Inflammatory macrophage treated with lipopolysaccharide for 4 hours (primary cell): ENCODE measurements at places on chromosomes 1 and 21.

DNA sequence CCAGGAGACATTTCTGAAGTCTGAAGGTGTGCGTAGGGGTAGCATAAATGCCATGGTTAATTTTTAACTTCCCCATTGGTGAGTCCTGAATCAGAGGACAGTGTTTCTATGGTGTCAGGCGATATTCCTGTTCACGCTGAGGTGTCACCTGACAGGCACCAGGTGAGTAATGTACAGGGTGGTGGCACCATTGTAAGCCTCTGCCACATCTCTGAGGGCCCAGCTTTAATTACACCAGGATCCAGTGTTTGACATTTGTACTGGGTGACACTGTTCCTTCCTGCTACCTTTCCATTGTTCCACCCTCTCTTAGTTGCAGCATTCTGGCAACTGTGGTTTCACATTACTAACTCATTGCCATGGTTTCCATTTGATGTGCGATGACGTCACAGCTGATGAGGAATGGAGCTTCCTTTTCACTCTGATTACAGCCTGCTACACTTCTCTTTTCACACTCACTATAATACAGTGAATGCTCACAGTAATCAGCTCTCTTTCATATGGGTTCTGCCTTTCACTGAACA, 40.6 kb upstream of the MARK1 start:
- peak; percentile 77 for DNase-seq

DNA sequence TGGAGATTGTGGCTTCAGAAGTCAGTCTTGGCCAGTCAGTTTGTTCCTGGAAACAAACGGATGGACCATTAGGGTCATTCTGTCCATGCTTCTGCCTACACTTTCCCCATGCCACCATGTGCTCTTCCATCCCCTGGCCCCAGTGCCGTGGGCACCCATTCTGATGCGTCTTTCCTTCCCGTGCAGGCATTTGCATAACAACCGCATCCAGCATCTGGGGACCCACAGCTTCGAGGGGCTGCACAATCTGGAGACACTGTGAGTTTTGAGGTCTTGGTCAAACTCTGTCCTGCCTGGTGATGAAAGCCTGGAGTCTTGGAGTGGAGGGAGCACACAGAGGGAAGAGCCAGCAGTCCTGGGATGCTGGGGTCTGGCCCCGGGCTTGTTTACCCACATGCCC, 61.1 kb downstream of the UBE2T start:
- DNase-seq, result no peak

DNA sequence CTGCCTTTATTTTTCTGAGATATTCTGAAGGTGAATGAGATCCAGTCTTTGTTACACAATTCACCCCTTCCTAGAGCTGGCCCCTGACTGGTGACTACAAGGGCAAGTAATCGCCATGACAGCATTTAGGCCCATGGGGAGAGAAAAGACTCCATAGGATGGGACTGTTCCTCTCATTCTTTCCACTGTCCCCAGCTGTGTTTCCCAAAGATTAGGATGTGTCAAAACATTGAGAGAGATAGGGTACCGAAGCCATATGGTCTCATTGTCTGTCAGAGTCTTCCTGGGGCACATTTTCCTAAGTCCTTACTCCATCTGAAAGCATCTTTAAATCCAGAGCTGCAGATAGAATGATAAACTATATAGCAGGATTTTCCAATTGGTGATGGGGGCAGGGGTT, 423.5 kb downstream of the OMA1 start:
- DNase-seq, result no peak

GRCh38 chr21:42617486-42617885, 35.9 kb upstream of the PDE9A start:
- DNase-seq, result no peak

DNA sequence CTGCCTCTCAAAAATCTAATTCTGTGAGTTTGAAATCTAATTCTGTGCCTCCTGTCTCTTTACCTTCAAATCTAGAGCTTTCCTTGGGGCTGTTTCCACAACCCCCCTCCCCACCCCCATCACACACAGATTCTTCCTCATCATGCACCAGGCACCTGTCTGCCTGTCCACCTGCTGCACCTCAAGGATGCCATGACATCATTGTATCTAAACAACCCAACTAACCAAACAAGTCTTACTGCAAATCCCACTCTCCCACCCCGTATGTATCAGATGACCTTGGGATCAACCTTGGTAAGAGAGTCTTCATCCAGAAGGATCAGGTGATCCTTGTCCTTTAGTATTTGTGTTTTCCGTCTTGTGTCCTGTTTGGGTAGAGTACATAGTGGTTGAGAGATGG, 102.7 kb upstream of the SIM2 start:
- no peak for DNase-seq

DNA sequence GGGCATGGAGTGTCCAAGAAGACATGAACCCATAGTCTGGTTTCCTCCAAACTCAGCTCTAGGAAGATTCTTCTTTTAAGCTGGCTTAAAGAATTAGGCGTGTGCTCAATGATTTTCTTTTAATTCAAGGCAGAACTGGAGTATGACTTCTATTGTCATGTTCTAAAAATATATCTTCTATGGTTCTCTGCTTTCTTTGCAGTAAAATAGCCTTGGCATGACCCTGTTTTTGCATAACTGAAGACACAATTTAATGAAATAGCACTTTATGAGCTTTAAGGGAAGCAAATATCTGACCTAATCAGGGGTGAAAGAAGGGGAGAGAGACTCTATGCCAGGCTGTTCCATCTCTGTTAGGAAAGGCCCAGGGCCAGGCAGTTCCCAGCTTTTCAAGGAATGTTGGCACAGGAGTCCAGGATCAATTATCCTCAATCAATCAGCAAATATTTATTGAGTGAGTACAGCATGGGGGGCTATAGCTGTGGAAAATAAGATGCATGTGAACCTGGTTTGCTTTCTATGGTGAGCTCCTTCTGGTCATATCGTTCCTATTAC, 7.2 kb upstream of the CSF1 start:
- DNase-seq, result peak; percentile 42

DNA sequence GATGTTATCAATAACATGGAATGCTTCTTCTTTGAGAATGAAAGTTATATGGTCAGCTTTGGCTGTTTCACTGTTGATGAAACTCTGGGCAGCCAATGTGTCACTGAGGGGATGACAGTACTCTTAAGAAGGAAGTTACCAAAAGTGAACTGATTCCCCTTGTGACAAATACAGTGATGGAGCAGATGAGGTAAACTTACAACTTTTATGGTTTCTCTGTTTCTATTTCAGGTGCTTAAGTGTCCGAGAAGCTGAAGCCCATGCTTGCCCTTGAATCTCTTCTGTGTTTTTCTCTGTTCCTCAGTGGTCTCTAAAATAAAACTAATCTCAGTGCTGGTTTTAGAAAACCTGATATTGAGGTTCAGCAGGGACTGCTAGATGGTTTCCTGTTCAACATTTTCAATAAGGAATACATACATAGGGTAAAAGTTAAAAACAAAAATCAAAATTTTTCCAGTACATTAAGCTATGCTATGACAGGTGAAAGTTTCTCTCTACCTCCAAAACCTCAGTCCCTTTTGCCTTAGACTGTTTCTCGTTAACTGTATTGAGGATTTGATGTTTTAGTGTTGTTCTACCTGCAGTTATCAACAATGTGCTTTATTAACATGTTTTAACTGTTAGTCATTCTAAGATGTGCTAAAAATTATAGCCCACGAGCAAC, 454.4 kb upstream of the ADGRL4 start:
- DNase-seq, result no peak

DNA sequence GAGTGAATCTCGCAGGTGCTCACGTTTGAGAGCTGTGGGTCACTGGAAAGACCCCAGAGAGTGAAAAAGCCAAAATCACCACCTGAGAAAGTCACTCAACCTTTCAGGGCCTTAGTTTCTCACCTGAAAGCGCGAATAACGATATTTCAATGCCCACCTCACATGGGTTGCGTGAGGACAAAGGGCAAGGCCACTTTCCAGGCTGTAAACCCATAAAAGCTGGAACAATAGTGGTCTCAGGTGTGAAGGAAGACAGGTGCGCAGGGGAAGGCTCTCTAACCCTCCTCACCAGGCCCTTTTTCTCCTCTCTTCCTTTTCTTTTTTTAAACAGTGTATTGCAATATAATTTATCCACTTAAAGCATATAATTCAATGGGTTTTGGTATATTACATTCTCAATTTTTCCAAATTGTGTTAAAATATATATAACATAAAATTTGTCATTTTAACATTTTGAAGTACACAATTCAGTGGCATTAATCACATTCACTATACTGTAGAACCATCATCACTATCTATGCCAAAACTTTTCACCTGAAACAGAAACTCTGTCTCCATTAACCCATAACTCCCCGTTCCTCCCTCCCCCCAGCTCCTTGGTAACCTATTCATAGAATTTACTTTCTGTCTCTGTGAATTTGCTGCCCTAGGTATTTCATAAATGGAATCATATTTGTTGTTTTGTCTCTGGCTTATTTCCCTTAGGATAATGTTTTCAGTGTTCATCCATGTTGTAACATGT, 118.4 kb upstream of the TNR start:
- no peak for DNase-seq

DNA sequence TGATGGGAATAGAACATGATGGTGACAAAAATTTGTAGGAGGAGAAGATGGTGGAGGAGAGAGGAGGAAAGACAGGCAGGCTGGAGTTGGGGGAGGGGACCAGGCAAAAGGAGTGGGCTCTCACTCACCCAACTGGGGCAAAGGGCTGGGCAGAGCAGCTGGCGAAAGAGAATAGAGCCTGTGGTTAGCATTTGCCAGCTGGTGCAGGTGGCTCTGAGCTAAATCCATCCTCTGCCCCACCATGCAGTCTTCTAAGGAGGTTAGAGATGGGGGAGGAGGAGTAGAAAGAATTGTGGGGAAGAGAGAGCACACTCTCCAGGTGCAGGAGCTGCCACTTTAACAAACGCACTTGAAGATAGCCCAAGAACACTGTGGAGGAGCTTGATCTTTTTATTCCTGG, 27.6 kb upstream of the SLAMF1 start:
- no peak for DNase-seq
